Esophagus muscularis mucosa (tissue), 4 donors: ENCODE measurements at places on chromosomes 3 and 15. TPM values are rescaled to one million over a fixed set of nuclear protein-coding genes. Genes with fewer than 3 reads are reported as not detected.

GRCh38 chr15:100464256-100464655 is 64.5 kb downstream of the CERS3 start:
- no peaks in the 10 kb centered on the region for H3K36me3 ChIP-seq
- no peaks in the 10 kb centered on the region for H3K27me3 ChIP-seq
- no peak overlapping the region for H3K4me3 ChIP-seq

- H3K36me3 ChIP-seq = peaks cover 53% of the 10 kb centered on the region
- no peak overlapping the region for H3K4me3 ChIP-seq
- H3K27me3 ChIP-seq = no peaks in the 10 kb centered on the region
- peaks cover 68% of the 10 kb centered on the region for H3K4me1 ChIP-seq
- DNase-seq = no peak
Measured at GRCh38 chr15:67184208-67184925, 70.1 kb downstream of the AAGAB start.

DNA sequence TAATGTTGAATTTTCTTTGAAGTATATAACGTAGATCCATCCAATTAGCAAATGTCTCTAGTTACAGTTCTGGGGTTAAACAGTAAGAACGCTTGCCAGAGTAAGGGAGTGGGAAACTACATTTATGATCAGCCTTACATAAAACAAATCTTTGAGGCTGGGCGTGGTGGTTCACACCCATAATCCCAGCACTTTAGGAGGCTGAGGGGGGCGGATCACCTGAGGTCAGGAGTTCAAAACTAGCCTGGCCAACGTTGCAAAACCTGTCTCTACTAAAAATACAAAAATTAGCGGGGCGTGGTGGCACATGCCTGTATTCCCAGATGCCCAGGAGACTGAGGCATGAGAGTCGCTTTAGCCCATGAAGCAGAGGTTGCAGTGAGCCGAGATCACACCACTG is 50.1 kb upstream of the GATM start:
- no peak overlapping the region for H3K27ac ChIP-seq
- no peaks in the 10 kb centered on the region for H3K27me3 ChIP-seq
- no peaks in the 10 kb centered on the region for H3K36me3 ChIP-seq

DNA sequence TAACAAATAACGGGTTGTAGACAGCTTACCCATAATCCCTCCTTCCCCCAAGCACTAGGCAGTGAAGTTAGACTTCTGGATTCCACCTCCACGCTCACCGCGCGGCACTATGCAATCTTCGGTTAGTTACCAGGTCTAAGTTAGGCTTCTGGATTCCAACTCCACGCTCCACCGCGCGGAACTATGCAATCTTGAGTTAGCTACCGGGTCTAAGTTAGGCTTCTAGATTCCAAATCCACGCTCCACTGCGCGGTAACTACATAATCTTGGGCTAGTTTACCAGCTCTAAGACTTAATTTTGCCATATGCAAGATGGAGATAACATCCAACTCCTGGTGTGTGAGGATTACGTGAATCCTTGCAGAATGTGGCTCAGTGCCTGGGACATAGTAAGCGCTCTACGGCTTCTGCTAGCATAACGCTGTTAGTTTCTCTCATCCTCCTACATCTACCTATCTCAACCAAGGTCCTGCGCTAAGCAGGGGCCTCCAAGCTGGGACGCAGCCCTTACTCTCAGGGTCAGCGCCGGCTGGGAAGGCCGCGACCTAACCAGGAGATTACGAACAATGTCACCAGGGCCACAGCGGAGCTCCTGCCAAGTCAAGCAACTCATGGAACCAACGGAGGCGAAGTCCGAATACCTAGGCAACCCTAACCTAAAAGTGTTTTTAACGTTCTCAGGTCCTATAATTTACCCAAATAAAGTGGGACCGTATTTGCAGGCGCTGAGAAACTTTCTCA is 497 bp upstream of the RPLP1 start:
- H3K4me3 ChIP-seq = peak overlapping the region; percentile 87
- peaks cover 33% of the 10 kb centered on the region for H3K4me1 ChIP-seq
- no peaks in the 10 kb centered on the region for H3K36me3 ChIP-seq
- no peaks in the 10 kb centered on the region for H3K27me3 ChIP-seq

DNA sequence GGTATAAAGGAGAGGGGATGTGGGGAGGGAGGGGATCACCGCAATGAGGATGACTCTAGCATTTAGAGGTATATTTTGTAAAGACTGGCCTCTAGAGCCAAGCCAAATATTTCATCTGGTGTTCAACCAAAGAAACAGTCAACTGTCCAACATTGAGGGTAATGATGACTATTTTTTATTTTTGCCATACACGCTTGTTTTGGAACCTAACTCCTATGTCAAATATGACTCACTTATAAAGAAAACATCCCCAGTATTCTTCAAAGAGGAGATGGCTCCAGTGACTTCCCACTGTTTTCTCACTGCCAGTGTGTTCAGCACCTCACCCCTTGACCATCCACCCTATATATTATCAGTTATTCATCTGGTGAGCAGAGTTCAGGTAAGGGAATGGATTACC is 77.3 kb downstream of the WNT5A start:
- H3K4me1 ChIP-seq = no peaks in the 10 kb centered on the region
- no peak overlapping the region for H3K27ac ChIP-seq

The KY gene
- 1.2 TPM for total RNA-seq

The WDR93 gene
- not detected for total RNA-seq

DNA sequence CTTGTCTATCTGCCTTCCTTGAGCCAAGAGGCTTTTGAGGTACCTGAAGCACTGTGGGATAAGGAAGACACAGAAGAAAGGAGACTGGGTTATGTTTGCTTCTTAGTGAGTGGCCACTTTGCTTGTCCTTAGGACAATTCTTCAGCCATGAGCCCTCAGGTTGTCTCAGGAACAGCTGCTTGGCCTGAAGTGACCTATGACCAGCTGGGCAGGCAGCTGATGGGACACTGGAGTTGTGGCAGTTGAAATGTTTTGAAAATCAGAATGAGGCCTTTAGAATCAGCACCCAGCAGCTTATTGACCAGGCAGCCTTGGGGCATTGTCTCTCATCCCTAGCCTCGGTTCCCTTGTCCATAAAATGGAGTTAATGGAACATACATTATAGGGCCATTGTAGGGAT is 37.0 kb downstream of the RBP2 start:
- H3K4me3 ChIP-seq = no peak overlapping the region
- H3K27ac ChIP-seq = no peak overlapping the region
- H3K4me1 ChIP-seq = no peaks in the 10 kb centered on the region
- H3K36me3 ChIP-seq = no peaks in the 10 kb centered on the region

- H3K36me3 ChIP-seq = peaks cover 51% of the 10 kb centered on the region
- no peak overlapping the region for H3K27ac ChIP-seq
- no peaks in the 10 kb centered on the region for H3K27me3 ChIP-seq
- no peak overlapping the region for H3K4me3 ChIP-seq
- no peak for DNase-seq
- H3K4me1 ChIP-seq = peaks cover 35% of the 10 kb centered on the region
Measured at GRCh38 chr3:4732925-4733324, 239.8 kb downstream of the ITPR1 start.

DNA sequence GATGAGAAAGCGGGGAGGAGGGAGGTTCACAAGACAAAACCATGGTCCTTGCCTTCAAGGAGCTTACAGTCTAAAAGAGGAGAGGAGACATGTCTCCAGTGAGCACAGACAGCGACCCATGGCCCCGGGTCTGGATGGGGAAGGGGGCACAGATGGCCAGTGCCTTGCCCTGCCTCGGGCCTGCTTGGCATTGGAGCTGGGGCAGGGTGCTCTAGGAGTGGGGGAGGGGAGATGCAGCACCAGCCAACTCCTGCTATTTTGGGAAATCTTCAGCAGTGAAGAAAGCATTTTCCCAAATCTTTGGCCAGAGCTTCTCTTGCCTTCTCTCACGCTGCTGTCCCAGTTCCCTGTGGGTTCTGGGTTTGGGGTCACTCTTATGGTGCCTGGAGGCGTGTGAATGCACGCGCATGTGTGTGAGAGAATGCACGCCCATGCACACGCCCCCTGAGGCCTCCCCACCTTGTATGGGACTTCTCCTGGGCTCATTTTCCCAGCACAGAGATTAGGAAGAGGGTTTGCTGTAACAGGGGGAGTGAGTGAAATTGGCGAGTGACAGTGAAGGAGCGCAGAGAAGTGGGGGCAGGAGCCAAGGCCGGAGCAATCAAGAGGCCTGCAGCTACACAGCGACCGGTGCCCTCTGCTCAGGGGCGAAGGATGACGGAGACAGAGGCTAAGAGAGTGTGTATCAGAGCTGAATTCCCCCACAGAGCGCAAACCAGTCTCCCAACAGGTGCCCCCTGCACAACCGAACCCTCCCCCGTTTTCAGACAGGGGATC is 71.5 kb downstream of the SEMA5B start:
- H3K27me3 ChIP-seq = no peaks in the 10 kb centered on the region
- DNase-seq = no peak
- no peak overlapping the region for H3K4me3 ChIP-seq
- H3K36me3 ChIP-seq = no peaks in the 10 kb centered on the region
- no peak overlapping the region for H3K27ac ChIP-seq

The GREM1 gene
- 42.0 TPM for total RNA-seq

GRCh38 chr15:98525661-98526001 is 122.7 kb upstream of the IGF1R start:
- H3K27ac ChIP-seq = no peak overlapping the region
- H3K4me3 ChIP-seq = no peak overlapping the region
- H3K27me3 ChIP-seq = peaks cover 1% of the 10 kb centered on the region

DNA sequence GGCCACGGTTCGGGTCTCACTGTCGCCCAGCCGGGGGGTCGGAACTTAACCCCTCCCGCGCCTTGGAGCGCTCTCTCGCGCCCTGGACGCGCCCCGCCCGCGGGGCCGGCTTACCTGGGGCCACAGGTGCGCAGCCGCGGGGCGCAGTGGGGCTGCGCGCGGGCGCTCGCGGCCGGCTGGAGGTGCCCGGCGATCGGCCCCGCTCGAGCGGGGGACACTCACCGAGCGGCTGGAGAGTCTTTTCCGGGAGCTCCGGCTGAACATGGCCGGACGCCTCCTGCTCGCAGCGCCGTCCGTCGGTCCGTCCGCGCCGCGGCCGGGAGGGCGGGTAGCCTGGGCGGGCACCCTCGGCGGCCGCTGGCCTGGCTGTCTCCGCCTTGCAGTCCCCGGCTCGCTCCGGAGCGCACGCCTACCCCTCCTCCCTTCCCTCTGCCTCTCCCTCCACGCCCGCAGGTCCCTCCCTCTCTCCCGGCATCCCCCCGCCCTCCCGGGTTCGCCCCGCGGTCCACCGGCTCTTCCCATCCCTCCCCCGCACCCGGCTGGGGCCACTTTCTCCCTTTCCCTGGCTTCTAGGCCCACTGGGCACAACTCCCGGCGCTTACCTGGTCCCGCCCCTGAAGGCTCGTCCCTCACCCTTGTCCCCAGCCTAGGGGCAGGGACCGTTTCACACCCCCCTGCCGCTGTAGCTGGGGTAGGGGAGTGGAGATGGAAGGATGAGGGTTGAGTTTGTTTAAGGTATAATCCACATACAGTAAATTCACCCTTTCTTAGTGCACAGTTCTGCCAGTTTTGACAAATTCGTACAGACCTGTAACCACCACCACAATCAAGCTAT is 220.1 kb upstream of the PRICKLE2 start:
- H3K27me3 ChIP-seq = no peaks in the 10 kb centered on the region
- H3K27ac ChIP-seq = no peak overlapping the region
- peaks cover 10% of the 10 kb centered on the region for H3K4me1 ChIP-seq
- no peaks in the 10 kb centered on the region for H3K36me3 ChIP-seq
- H3K4me3 ChIP-seq = peak overlapping the region; percentile 55

The PLOD2 gene
- 48.2 TPM for total RNA-seq

- no peak overlapping the region for H3K4me3 ChIP-seq
- H3K27ac ChIP-seq = no peak overlapping the region
- H3K36me3 ChIP-seq = no peaks in the 10 kb centered on the region
- no peaks in the 10 kb centered on the region for H3K4me1 ChIP-seq
- DNase-seq = peak; percentile 79
- no peaks in the 10 kb centered on the region for H3K27me3 ChIP-seq
Measured at GRCh38 chr3:38581774-38582173, 67.7 kb downstream of the SCN5A start.

- H3K27me3 ChIP-seq = no peaks in the 10 kb centered on the region
- peak overlapping the region; percentile 48 for H3K27ac ChIP-seq
Measured at GRCh38 chr15:45644437-45644836, 9.6 kb downstream of the SQOR start.

The MESP2 gene
- not detected for total RNA-seq

The IQCF5 gene
- not detected for total RNA-seq

GRCh38 chr3:124935264-124935663 is 713 bp upstream of the MUC13 start:
- no peaks in the 10 kb centered on the region for H3K36me3 ChIP-seq
- H3K4me1 ChIP-seq = no peaks in the 10 kb centered on the region
- DNase-seq = no peak
- no peak overlapping the region for H3K27ac ChIP-seq

- H3K4me3 ChIP-seq = no peak overlapping the region
- H3K36me3 ChIP-seq = peaks cover 40% of the 10 kb centered on the region
- H3K4me1 ChIP-seq = peaks cover 9% of the 10 kb centered on the region
- DNase-seq = no peak
Measured at GRCh38 chr3:184953401-184953800, 141.4 kb downstream of the VPS8 start.

DNA sequence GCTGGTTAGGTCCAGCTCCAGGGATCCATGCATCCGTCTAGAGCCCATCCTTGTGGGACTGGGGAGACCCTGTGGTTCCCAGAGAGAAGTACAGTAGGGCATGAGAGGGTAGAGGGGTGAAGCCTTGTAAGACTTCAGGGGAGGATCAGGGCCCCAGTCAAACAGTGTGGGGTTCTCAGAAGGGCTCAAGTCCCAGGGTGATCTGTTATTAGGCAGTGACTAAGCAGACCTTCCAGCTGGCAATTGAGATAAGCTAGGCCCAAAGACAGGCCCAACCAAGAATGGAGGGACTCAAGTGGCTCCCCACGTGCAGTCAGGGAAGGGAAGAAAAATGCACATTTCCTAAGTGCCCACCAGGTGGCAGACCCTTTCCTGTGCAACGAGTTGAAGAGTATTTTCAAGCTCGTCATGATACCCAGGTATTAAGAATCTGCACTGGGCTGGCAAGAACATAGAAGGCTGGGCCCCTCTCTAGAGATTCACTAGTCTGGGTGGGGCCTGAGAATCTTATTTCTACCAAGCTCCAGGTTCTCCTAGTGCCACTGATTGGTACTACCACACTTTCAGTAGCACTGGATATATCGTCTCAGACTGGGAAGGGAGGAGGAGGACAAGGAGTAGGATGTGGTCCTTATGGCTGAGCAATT is 240.8 kb downstream of the NR1D2 start:
- H3K4me3 ChIP-seq = no peak overlapping the region
- no peak overlapping the region for H3K27ac ChIP-seq
- peaks cover 9% of the 10 kb centered on the region for H3K4me1 ChIP-seq
- no peaks in the 10 kb centered on the region for H3K27me3 ChIP-seq
- no peaks in the 10 kb centered on the region for H3K36me3 ChIP-seq

The CCDC33 gene
- total RNA-seq = not detected
